ENCODE measurements at places on chromosomes 1 and 21.

GRCh38 chr21:43975469-43976098 is 36.5 kb upstream of the TRAPPC10 start:
- peak; percentile 82 for DNase-seq

DNA sequence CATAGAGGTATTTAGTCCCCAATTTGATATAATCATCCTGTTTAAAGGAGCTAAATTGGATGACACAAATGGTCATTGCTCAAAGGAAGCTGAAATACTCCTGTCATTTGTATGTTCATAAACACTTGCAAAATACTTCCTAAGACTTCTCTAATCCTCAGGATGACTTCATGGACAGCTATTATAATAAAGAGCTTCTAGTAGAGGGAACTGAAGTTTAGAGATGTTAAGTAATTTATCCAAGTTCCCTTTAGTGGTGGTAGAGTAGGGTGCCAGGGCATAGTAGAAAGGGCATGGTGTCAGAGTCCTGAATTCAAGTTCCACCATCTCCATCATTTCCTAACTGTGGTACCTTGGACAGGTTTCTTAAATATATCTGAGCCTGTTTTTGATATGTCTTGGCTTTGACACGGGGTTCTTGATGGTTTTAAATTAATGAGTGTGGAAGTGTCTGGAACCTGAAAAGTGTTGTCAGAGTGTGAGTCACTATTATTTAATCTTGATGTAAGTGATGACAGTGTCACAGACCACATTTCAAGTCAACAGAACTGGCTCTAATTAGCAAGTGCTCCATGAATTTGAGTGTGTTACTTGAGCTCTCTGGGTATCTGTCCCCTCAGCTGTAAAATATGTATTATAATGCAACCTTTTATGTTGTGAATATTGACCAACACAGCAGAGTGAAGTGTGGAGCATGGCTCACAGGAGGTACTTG is 12.1 kb upstream of the GBP6 start:
- no peak for DNase-seq

- DNase-seq = no peak
Observed at GRCh38 chr1:207711285-207711684, 40.6 kb upstream of the CD46 start.

DNA sequence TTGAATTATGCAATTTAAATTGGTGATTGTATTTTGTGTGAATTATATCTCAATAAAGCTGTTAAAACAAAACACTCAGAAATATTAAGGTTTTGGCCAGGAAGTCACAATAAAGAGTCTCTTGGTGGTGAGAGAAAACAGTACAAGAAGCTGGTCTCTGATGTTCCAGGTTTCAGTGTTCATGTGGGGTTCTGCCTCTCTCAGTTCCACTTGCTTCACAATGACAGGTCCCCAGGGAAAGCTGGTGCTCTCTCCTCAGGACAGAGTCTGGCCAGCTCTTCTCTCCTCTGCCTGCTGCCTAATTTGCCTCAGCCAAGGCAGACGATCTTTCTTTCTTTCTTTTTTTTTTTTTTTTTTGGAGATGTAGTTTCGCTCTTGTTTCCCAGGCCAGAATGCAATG is 342.9 kb upstream of the PLXNA2 start:
- DNase-seq = no peak

GRCh38 chr1:175002910-175003517 is 3.3 kb downstream of the CACYBP start:
- no peak for DNase-seq

GRCh38 chr1:15236746-15237145 is 10.3 kb upstream of the FHAD1 start:
- no peak for DNase-seq

DNA sequence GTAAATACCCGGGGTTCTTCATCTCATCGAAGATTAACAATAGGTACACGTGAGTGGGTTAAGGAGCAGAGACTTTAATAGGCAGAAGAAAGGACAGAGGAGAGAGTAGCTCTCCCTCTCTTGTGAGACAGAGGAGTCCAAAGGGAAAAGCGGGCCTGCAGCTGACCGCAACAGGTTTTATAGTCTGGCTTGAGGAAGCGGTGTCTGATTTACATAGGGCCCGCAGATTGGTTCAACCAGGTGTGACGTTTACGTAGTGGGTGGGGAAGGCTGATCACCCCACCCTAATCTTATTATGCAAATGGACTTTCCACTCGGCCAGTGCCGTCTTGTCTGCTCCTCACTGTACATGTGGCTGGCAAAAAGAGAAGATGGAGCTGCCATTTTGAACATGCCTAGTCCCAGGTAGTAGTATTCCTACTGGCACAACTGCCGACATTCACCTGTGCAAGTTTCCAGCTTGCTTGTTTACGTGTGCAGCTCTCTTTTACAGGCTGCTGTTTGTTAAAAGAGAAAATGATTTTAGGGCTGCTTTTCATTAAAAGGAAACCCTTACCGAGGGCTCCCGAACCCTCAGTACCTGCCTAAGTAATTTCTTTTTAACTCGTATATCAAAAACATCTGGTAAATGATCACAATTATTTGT is 10.6 kb downstream of the CDC14A start:
- DNase-seq = no peak

GRCh38 chr1:15016526-15016925 is 137.0 kb upstream of the TMEM51 start:
- no peak for DNase-seq

- no peak for DNase-seq
Observed at GRCh38 chr1:43678940-43679339, 28.4 kb upstream of the ST3GAL3 start.

DNA sequence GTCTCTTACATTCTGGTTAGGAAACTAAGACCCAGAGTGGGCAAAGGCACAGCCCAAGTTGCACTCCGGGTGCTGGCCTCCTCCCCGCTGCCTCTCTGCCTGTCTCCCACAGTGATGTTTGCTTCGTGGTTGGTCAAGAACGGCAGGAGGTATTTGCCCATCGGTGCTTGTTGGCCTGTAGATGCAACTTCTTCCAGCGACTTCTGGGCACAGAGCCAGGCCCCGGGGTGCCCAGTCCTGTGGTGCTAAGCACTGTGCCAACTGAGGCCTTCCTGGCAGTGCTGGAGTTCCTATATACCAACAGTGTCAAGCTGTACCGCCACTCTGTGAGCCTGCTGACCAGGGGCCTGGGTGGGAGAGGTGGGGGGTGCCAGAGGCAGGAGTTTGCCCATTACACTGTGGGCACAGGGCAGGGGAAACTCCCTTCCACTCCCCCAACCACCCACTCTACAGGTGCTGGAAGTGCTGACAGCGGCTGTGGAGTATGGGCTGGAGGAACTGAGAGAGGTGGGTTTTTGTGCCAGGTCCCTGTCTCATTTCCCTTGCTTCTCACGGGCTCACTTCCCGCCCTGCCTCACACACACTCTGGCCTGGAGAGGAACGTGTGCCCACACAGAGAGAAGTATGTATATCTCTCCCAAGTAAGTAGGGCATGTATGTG is 1.9 kb downstream of the BTBD19 start:
- DNase-seq = no peak

DNA sequence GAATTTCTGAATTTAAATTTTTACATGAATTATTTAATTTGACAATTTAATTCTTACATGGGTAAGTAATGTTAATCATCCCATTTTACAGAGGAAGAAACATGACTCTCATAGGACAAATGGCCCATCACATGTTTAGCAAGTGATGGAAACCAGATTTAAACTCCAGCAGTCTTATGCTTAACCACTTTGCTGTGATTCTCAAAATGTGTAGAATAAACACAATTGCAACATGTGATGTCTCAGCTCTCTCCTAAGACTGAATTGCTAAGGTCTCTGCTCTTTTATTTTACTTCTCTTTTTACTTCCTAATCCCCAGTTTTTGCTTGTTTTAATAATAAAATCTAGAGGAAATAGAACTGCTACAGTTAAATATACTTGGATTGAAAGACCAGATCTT is 42.8 kb downstream of the HS2ST1 start:
- no peak for DNase-seq

DNA sequence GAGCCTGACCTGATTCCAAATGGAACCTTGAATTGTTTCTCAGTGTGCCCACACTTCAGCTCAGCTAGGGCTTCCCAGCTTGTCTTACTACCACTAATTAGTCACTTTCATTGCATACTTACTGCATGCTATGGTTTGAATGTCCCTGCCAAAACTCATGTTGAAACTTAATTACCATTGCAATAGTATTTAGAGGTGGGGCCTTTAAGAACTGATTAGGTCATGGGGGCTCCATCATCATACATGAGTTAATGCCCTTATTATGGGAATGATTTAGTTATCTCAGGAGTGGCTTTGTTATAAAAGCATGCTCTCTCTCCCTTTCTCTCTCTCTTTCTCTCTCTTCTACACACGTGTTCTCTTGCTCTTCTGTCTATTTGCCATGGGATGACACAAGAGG is 68.3 kb downstream of the NENF start:
- no peak for DNase-seq

GRCh38 chr21:45997495-45998275 is 16.1 kb downstream of the COL6A1 start:
- DNase-seq = no peak

GRCh38 chr1:238060061-238060460 is 169.3 kb upstream of the ZP4 start:
- no peak for DNase-seq

- no peak for DNase-seq
Observed at GRCh38 chr1:1358433-1359271, at the start of gene MXRA8. Gene MXRA8 (minus strand): TSS chr1:1358555. CDS start chr1:1358504, 51 bp downstream.

- DNase-seq = peak; percentile 62
Observed at GRCh38 chr1:206734499-206735142, 36.0 kb upstream of the IL19 start.

GRCh38 chr1:47623557-47623940 is 185.7 kb downstream of the FOXD2 start:
- no peak for DNase-seq

DNA sequence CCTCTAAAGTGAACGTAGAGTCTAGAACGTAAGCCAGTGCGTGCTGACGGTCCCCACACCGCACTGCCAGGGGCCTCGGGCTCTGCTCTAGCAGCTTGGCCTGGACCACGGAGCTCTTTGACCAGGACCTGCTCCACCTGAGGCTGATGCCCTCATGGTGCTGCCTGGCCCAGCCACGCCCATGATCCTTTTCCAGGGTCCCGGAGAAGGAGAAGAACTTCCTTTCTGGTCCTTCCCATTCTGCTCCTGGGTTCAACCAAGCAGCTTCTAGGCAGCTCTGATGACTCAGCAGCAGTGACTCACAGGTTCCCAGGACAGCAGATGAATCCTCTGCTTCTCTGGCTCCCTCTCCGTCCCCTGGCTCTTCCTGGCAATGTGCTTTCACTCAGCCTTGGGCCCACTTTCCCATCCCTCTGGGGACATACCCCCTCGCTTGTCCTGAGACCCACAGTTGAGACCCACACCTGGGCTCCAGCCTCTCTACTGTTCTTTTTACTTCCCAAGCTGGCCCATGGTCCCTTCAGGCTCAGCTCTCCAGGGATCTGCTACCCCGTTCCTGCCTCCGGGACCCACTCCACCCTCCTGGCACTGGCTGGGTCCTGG is 246.3 kb upstream of the RAB4A start:
- peak; percentile 85 for DNase-seq

DNA sequence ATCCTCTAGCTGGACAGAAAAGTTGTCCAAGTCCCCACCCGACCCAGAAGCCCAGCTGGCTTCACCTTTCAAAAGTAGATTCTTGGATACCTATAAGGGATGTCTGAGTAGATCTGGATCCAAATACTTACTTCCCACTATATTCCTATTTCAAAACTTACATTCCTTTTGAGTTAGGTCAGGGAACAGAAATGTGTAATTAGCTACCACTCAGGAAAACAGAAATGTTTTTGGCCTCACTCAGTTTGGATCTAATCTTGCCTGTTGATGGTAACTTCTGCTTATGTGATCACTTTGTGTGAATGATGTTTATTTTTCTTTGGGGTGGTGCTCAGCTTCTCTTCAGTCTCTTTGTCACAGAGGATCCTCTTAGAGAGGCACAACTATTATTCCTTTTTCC is 814.4 kb upstream of the RGS18 start:
- DNase-seq = no peak

DNA sequence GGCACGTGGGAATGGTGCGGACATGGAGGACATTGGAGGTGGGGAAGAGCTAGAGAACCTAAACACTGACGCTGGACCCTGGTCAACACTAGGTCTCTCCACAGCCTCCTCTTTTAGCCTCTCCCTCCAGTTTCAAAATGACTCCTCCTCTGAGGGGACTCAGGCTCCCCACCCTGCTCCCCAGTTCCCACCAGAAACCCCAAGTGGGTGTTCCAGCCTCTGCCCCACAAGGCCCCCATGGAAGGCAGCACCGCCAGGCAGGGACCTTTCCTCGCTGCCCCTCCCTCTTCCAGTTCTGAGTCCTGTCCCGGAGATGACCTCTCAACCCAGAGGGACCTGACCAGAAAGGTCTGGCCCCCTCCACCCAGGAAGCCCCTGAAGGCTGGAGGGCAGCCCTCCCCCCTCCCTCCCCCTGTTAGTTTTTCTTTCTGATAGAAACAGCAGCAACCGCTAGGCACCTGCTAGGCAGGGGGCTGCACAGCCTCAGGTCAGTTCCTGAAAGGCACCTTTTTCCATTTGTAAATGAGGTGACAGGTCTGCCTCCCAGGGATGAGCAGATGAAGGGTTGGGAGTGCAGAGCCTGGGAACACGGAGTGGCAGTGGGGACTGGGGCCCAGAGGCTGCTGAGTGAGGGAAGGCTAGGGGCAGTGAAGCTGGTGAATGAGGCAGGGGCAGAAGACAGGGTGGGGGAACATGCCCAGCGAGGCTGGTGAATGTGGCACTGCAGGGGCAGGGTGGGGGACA is 9.3 kb upstream of the ITGB2 start:
- DNase-seq = no peak

DNA sequence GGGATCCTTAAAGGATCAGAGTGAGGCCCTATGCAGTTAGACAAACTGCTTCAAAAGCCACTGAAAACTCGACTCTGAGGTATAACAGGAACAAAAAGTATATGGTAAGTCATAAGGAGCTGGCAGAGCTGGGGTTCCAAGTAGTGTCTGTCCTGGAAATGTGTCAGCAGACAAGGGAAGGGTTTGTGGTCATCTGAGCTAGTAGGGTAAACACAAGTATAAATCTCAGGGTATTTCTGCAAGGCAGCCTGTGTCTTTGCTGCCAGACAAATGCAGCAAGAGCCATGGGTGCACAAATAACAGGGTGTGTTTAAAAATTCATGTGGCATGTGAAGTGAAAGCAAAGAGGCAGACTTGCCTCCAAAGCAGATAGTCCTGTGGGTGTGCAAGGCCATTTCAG is 759.0 kb upstream of the ADAMTS5 start:
- DNase-seq = no peak

- DNase-seq = no peak
Observed at GRCh38 chr21:41509733-41510132, 1.8 kb upstream of the TMPRSS2 start.

- DNase-seq = no peak
Observed at GRCh38 chr1:219031809-219032208, 141.9 kb upstream of the LYPLAL1 start.

DNA sequence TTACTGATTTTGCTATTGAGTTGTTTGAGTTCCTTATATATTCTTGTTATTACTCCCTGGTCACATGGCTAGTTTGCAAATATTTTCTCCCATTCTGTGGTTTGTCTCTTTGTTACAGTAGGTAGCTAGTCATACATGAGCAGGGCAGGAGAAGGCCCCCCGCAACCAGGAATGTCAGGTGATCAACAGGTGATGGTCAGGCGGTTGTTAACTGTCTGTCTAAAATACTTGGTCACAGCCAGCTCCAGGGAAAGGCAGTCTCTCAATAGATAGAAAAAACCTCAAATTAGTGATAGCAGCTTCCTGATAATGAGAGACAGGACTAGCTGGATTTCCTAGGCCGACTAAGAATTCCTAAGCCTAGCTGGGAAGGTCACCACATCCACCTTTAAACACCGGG is 217.9 kb downstream of the RHOU start:
- no peak for DNase-seq

All from 8988T (cell line).